H4 (cell line): ENCODE measurements at places on chromosomes 7 and 10.

DNA sequence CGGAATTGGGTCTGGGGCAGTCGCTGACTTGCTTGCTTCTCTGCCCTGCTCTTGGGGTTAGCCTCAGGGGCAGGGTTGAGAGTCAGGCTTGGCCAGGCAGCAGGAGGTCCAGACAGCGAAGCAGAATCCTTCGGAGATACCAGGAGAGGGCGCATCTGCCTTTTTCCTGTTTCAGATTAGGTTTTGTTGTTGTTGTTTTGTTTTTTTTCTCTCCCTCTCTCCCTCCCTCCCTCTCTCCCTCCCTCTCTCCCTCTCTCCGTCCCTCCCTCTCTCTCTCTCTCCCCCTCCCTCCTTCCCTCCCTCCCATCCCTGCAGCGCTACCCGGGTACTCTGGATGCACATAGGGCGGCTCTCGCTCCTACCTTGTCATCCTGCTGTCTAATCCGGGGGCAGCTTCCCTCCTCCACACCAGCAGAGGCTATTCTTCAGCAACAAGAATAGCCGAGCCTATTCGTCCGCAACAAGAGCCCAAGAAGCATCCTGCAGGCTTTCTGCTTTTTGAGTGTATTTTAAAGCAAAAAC, 758 bp upstream of the OPTN start:
- DNase-seq, result peak; percentile 20

DNA sequence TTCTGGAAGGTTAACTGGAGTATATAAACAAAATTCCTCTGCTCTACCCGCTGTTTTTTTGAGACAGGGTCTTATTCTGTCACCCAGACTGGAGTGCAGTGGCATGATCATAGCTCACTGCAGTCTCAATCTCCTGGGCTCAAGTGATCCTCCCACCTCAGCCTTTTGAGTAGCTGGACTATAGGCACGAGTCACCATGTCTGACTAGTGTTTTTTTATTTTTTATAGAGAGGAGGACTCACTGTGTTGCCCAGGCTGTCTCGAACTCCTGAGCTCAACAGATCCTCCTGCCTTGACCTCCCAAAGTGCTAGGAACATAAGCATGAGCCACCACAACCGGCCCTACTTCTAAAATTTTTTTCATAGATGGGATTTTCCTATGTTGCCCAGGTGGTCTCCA, 2.2 kb downstream of the RAB18 start:
- DNase-seq, result no peak

- DNase-seq, result peak; percentile 24
Measured at GRCh38 chr10:61301575-61301974, 151.6 kb downstream of the TMEM26 start.

GRCh38 chr10:88343761-88344484, 239.2 kb downstream of the RNLS start:
- no peak for DNase-seq

GRCh38 chr10:132809232-132810140, 23.5 kb upstream of the NKX6-2 start:
- no peak for DNase-seq

GRCh38 chr7:80154656-80155333, 20.2 kb downstream of the GNAI1 start:
- DNase-seq, result no peak

- no peak for DNase-seq
Measured at GRCh38 chr7:80393786-80394185, 118.1 kb downstream of the GNAT3 start.

- no peak for DNase-seq
Measured at GRCh38 chr10:21498377-21498776, 27.1 kb downstream of the SKIDA1 start.

GRCh38 chr7:132580277-132580676, 4.0 kb upstream of the PLXNA4 start:
- peak; percentile 42 for DNase-seq

GRCh38 chr10:74244097-74244685, 93.2 kb downstream of the ADK start:
- DNase-seq, result peak; percentile 10

GRCh38 chr7:133934977-133935330, 192.2 kb upstream of the LRGUK start:
- DNase-seq, result peak; percentile 17

GRCh38 chr7:137844677-137845425, 1.9 kb downstream of the DGKI start:
- DNase-seq, result no peak

GRCh38 chr7:92609921-92610518, 19.8 kb upstream of the FAM133B start:
- no peak for DNase-seq

DNA sequence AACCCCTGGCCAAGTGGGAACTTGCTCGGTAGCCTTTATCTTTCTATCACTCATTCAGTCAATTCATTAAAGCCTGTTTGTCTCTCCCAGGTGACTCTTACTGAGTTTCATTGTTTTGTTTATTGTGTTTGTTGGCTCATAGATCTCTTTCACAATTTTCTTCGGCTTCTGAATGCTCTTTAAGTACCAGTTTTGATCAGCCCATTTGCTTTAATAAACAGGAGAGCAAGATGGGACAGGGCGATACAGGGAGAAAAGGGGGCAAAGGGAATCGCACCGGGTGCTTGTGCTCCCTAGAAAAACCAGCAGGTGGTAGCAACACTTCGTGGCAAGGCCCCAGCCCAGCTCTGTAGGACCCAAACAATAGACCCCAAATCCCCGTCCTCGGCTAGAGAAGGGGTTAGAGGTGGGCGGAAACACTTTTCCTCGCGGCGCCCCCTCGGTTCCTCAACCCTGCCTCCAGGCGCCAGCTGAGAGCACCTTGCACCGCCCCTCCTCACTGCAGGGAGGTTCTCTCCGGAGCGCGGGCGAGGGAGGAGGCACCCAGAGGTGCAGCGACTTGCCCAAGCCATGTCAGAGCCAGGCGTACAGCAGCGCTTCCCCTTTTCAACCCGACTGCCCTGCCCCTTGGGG, 1.0 kb upstream of the EPHB6 start:
- DNase-seq, result peak; percentile 57

DNA sequence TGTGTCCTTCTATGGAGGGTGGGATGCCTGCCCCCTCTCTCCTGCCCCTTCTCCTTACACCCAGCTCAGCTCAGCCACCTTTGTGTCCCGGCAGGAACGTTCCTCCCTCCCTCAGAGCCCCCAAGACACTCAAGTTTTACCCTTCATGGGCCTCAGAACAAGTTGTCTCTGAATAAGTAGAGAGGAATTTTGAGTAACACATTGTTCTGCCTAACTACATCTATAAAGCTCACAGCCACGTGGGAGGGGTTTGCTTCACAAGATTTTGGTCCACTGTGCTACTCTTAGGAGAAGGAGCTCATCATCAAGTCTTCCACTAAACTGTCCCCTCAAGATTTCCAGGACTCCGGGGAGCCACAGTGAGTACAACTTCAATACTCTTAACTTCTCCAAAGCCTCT, 51.6 kb upstream of the ZNF32 start:
- DNase-seq, result no peak
